ENCODE measurements at places on chromosomes 12 and 14.

DNA sequence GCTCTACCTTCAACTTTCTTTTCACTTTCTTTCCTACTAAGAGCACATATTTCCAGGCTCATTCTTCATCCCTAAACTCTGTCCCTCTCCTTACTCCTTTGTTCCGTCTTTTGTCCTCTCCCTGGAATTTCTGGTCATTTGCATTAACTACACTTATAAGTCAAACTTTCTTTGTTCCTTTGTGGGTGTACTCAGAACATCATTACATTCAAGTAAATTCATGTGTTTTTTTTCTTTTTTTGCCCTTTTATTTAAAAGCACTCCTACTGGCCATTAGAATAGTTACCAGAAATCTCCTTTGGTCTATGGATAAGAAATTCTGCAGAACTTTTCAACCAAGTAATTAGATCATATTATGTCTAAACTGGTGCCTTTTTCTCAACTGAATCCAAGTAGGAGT lies 802.6 kb downstream of the DIO2 start:
- no peak for DNase-seq

GRCh38 chr12:104687823-104688573 lies 231.2 kb downstream of the CHST11 start:
- no peak for DNase-seq

- DNase-seq = peak; percentile 14
These were observed 446 bp downstream of the PPP1R12A start for GRCh38 chr12:79934281-79935020.

- no peak for DNase-seq
These were observed 391.4 kb downstream of the C12orf75 start for GRCh38 chr12:105721891-105722290.

DNA sequence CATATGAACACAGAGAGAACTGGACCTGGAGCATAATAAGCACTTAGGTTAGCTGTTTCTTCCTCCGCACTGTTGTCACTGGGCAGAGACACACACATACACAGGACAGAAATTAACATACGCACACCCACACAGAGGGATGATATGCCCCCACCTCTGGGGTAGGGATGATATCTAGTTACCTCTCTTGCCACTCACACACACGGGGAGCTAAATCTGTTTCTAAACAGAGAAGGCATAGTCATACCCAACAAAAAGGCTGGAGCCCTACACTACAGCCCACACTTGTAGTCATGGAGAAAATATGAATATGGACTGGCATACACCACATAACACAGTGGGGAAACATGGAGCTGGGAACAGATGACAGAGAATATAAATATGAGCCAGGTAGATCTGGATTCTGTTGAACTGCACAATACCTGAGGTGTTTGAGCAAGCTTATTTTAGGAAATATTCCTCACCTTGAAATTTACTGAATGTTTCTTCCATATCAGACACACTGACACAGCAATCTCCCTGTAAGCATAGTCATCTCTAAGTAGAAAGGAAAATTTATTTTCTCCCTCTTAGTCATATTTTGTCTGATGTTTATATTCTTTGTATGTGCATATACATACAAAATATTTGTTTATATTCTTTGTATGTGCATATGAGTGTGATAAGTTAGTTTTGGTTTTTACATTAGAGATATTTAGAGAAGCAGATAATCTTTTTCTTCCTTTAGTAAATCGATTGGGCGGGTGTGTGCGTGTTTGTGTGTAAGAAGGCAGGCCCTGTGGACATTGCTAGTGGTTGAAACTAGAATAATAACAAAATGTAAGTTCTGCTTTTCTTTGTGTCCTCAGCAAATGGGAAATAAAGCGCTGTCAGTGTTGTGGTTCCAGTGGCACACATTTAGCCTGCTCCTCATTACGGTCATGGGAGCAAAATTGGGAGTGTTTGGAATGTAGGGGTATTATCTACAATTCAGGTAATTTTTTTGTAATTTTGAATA lies 20.9 kb upstream of the SCFD1 start:
- DNase-seq = no peak

- no peak for DNase-seq
These were observed 23.1 kb upstream of the NKX2-8 start for GRCh38 chr14:36605506-36605857.

GRCh38 chr12:4289998-4290790 lies 16.6 kb downstream of the CCND2 start:
- DNase-seq = no peak

DNA sequence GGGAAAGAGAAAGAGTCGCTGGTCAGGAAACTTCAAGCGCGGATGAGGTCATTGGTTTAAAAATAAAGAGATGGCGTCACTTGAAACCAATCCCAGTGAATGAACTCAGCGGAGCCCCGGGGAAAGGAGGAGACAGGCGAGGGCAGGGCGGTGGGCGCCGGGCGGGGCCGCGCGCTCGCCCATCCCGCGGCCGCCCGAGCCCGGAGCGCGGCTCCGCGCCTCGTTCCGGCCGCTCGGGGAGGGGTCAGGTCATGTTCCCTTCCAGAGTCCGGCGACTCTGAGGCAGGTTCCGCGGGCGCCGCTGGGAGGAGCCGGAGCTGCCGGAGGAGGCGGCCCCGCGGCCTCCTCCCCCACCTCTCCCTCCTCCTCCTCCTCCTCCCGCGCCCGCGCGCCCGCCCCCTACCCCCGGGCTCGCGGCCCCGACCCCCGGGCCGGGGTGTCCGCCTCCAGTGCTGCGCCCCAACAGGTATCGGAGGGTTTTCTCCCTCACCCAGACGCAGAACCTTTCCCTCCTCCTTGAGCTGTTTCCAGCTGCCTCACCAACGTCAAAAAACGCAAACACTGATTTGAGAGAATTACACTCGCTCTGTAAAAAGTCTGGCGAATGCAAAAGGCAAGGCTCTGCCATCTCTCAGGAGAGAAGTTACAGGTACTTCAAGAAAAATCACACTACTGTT lies at the start of gene DUSP16:
TSS of gene DUSP16 (minus strand) at position 279 of the 677 bp plus-strand sequence. CDS start 41,765 bp downstream, outside the sequence.
- DNase-seq = peak; percentile 31

DNA sequence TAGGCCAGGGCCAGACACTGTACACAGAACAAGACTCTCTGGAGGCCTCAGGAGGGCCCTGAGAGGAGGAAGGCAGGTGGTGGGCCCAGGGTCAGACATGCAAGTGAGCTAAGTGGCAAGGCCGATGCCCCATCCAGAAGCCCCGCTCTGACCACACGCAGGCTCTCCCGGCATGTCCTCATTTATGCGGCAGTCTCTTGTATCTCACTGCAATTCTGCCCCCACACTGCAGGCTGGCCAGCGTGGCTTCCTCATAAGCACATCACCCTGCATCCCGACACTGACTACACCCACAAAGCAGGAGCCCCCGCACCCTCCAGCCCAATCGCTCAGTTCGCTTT lies 17.5 kb downstream of the SSH1 start:
- no peak for DNase-seq

DNA sequence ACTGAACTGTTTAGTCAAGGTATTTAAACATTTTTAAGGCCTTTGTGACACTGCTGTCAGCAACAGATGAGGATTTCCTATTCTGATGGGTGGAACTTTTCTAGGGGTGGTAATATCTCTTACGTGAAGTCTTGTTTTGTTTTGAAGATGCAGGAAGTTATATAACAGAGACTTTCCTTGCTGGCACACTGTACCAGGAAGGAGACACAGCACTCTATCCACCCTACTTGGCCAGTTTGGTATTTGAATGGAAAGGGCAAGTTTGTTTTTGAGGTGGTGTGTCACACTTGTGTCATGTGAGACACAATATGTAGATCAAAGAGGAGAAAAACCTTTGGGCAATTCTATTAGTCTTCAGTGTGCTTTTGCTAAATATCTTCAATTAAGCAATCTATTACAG lies 51.6 kb upstream of the SRP54 start:
- no peak for DNase-seq

DNA sequence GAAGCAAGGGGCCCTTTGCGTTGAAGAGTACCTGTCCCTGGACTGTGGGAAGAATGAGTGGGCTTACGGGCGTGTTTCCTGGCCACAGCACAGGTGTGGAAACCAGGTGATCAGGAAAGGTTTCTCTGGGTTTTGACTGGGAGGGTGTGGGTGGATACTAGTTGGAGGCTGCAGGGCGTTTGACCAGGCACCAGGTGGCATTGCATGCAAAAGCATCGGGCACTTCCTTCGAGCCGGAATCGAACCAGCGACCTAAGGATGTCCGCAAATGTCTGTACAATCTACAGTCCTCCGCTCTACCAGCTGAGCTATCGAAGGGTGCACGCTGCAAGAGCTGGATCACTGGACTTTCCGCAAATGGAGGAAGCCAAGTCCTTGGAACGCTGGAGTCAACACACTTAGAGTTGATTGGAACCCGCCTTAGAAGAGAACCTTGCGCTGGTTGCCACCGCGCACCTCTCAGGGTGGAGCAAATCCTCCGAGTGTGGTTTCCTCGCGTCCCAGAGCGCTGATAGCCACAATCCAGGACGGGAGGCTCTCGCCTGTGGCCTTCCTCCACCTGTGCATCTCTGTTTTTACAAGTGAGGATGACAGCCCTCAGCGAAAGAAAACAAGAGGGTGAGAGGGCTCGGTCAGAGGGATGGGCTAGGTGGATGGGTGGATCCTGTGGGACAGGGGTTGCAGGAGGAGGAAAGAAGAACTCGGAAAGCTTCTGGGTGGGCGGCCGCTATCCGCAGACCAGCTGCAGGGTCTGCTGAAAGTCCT lies 21.2 kb upstream of the RNASE4 start:
- peak; percentile 69 for DNase-seq

- DNase-seq = no peak
These were observed 107.3 kb upstream of the ARHGAP5 start for GRCh38 chr14:31969699-31970240.

- no peak for DNase-seq
These were observed 57.3 kb upstream of the ATF1 start for GRCh38 chr12:50706606-50707005.

GRCh38 chr14:89243286-89243685 lies 173.7 kb downstream of the FOXN3 start:
- no peak for DNase-seq

DNA sequence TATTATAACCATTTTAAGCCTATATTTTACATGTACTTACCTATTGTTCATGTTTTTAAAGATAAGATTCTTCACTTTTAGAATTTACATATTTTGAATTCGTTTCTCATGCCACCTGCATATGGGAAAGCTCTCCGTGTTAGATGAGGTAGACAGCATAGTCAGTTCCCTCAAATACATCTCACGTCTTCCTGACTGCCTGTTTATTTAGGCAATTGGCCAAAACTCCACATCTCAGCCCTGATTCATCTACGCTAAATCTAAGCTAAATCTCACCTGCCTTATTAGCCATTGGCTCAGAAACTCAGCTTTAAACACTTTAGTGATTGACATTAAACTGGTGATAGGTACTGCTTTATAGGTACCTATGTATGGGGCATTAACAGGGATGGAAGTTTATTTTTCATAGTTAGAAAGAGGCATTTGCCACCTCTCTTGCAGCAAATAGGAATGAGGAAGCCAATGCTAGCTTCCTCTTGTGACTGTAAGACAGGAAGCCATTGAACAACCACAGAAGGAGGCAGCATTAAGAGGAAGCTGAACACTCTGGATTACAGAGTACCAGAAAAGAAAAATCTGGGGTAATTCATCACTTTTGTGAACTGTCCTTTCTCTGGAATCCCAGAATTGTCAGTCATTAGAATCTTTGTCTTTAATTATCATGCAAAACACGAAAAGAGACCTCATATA lies 111.9 kb downstream of the LRFN5 start:
- DNase-seq = no peak

DNA sequence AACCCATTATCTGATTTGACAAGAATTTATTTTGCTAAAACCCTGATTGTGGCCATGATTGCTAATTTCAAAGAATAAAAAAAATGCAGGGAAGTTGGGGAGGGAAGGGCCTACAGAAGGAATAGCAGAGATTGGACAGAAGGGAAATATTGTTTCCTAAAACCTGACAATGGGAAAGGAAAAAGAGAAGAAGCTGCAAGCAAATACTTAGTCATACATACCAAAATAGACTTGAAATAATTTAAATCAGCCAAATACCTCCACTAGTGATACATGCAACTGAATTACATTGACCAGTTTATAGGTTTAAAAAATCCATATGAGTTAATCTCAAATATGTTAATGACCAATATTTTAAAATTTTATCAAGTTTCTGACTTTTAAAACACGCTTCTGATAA lies 75.1 kb downstream of the PELI2 start:
- DNase-seq = no peak

DNA sequence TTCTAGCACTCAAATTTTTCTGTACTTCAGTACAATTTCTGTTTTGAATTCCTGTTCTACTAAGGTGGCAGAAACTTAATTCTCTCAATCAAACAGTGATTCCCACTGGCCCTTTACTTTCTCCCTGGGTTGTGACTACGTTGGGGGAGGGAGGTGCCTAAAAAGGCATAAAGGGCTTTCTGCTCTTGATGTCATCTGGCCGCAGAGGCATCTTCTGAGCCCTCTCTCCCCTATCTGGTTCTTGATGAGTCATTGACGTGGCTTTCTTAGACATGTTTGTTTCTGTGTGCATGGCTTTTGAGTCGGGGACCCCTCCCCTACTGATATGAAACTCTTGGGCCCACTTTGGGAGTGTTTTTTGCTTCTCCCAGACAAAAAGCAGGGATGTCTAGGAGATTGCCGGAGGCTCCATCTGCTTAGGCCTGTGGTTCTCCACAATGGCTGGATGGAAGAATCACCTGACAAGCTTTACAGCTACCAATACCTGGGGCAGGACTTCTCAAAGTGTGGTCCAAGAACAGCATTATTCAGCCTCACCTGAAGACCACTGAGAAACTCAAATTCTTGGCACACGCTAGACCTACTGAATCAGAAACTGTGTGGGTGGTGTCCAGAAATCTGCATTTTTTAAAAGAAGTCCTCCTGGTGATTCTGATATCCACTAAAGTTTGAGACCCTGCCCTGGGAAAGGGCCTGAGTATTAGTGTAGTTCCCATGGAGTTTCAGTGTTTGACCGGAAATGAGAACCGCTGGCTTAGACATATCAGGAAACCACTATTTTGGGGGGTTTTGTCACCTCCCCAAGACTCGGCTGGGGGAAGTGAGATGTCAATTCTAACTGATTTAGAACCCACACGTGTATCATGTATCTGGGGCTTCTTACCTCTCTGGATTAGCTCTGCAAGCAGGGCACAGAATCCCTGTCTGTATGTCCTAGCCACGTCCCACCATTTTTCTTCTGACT lies 395.7 kb upstream of the PDE3A start:
- no peak for DNase-seq

DNA sequence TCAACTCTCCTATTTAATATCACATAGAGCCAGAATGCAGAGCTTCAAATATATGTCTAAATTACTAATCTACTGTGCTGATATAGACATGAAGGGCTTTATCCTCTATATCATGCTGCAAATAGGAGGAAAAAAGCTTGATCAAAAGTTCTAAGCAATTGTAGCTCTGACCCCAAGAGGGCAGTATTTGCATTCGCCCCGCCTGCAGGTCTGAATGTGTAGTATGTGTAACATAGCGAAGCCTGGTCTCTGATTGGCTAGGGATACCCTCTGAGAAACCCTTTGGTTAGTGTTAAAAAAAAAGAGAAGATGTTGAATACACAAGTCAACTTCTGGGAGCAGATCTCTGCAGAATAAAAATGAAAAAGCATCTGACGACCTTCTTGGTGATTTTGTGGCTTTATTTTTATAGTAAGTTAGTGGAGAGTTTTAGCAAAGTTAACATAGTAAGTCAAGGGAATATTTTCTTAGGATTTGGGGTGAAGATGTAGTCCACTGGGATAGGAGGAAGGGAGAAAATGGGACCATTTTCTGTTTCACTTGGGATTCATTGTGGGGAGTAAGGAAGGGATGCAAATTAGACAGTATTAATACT lies 151.6 kb upstream of the OR4E1 start:
- DNase-seq = no peak

All from stimulated activated CD8-positive, alpha-beta memory T cell treated with anti-CD3 and anti-CD28 coated beads, Interleukin-7, amount 100 ng/mL, for 24 hours (primary cell).